ENCODE measurements at places on chromosomes 16 and 17. TPM values are rescaled to one million over a fixed set of nuclear protein-coding genes. Genes with fewer than 3 reads are reported as not detected.
A peak's percentile ranks its signal among the peaks of the same experiment; 100 is the strongest.

GRCh38 chr17:55687037-55687436 is 35.6 kb downstream of the TMEM100 start:
- DNase-seq = no peak

DNA sequence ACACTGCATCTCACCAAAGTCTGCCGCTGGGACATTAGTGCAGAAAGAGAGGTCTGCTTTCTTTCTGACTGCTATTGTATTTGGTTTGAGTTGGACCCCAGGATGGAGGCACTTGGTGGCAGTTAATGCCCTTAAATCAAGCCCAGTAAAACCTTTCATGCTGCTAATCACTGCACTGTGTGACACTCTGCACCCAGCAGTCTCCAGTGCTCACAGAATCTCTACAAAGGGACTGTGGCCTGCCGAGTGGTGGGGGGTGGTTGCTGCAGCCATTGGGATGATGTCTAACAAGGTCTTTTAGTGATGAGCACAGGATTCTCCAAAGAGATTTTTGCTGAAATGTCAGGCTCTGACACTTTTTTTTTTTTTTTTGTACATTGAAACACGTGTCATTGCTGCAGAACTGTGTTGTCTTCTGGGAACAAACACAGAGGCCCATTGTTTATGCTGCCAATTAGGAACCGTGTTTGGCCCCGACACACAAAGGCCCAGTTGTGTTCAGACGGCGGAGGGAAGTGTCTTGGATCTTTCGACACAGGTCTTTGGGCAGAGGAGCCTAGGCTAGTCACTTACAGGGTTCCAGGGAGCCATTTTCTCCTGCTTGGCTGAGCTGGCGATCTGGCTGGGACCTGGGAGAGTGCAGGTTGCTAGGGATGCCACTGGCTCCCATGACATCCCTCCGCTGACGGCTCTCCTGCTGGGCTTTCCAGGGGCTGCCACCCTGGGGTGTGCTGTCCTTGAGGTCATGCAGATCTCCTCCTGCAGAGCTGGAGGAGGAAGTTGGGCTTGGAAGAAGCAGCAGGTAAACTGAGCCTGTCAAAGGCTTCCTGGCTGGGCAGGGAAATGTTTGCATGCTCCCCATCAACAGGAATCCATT is 16.2 kb upstream of the TNRC6C start:
- DNase-seq = no peak

DNA sequence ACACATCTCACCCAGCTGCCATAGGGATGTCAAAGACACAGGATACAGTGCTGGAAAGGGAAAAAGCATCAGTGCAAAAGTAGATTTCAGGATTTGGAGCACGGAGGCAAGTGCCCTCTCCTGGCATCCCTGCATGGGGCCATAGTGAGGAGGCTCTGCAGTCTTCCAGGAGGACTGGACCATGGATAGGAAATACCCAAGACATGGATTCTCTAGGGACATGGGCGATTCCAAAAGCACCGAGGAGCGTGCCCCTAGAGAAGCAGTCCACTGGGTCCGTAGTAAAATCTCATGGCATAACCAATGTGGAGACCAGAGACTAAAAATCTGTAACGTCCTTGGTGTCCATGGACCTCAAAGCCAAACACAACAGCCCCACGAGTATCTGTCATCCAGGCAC is 818.2 kb downstream of the KCNJ18 start:
- no peak for DNase-seq

- DNase-seq = no peak
Measured at GRCh38 chr16:61165797-61166196, 870.4 kb downstream of the CDH8 start.

The ELMO3 gene
- total RNA-seq = 13.9 TPM

The KRT27 gene
- total RNA-seq = not detected

DNA sequence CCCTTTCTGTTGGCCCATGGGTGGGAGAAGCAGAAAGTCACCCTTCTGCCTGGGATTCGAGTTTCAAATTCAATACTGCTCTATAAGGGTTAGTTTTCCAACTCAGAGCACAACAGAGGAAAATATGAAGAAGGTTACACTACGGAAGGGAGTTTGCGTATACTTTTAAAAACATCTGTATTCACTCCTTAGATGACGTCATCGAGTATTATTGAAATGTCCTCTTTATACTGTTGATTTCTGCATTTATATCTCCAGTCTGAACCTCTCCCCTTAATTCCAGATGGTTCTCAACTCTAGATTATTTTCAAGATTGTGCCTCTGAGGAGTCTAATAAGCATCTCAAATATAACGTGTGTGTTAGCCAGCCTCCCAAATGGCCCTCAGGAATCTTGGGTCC is 249.1 kb downstream of the MAP2K4 start:
- DNase-seq = no peak

DNA sequence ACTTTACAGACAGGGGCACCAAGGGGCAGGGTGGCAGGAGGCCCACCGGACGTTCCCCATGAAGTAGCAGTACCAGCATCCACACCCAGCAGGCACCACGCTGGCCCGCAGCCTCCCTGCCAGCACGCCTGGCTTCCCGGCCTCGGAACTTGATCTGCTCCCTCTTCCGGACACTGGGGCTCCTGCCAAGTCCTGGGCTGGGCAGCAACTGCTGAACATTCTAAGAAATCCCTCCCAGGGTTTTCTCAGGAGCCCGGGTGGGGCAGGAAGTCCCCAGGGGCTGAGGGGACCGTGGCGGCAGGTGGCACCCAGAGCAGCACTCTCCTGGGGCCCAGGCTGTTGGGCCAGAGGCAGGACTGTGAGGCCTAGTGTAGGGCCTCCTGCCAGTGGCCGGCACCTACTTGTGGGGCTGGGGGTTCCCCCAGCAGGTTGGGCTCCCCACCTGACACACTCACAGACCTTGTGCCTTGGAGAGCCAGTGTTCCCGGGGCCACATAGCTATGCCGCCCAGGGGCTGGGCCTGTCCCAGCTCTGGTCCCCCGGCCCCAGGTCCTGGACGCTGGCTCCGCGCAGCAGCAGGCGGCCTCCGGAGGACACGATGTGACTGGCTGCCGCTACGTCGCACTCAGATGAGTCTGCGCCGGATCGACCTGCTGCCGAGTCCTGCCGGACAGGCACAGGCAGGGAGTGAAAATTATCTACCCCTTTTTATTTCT is 86.2 kb upstream of the CBX4 start:
- DNase-seq = no peak

- no peak for DNase-seq
Measured at GRCh38 chr17:75566416-75566815, 21.2 kb upstream of the MYO15B start.

The IGFALS gene
- total RNA-seq = 0.12 TPM

The HOXB9 gene
- total RNA-seq = 2.7 TPM

GRCh38 chr17:19766421-19767270 is 18.5 kb upstream of the ALDH3A1 start:
- DNase-seq = peak; percentile 75

DNA sequence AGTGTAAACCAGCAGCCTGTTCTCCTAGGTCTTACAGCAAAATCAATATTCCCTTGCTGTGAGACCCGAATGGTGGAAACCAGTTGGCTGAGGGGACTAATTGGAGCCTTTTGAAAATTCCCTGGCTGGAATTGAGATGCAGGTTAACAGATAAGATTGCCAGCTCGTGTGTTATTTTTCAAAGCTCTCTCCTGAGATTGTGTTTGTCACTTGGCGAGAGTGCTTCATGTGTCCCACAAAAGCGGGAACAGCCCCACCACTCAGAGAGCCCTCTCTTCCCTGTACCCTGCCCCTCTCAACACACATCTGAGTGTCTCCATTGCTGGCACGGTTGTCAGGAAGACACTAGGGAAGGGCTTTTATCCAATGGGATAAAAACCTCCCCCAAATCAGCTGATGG is 356.1 kb downstream of the CPPED1 start:
- DNase-seq = no peak

DNA sequence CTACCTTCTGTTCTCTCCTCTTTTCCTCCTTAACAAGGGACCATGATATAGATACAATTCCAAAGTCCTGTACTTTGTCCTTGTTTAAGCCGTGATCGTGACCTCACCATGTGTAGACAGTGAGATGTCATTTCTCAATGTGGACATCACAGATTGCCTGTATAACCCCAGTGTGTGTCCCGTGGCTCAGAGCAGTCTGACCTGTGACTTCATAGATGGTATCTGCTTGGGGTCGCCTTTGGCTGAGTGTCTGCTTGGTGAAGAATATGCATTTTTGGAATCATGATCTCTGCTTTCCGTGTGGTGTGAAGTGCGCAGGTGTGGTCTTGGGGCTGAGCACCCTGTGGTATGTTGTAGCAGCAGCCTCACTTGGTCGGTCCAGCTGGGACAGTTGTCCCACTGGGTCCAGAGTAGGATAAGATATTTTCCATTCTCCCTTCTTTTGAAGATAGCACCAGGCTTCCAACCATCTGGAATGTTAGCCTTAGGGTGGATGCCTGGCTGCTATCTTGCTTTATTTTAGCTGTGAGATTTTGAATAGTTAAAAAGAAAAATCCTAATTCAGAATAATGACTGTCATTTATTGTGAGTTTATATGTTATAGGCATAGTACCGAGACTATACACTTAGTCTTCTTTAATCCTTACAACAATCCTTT is 13.4 kb downstream of the MSI2 start:
- no peak for DNase-seq

DNA sequence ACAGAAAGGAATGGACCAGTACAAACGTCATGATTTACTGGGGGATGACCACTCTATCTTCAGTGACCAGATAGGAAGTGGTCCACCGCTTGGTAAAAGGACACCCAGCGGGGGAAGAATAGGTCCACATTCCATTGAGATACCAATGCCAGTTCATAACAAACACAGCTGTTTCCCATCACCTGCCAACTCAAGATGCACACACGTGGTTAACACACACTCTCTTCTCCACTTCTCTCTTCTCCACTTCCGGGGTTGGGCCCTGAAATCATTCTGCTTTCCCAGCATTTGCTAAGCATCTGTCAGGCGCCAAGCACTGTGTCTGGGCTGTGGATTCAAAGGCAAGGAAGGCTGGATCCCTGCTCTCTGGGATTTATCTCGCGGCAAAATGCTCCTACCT is 175.5 kb downstream of the SLC39A11 start:
- DNase-seq = no peak
